ENCODE measurements at places on chromosomes 5 and 9.

DNA sequence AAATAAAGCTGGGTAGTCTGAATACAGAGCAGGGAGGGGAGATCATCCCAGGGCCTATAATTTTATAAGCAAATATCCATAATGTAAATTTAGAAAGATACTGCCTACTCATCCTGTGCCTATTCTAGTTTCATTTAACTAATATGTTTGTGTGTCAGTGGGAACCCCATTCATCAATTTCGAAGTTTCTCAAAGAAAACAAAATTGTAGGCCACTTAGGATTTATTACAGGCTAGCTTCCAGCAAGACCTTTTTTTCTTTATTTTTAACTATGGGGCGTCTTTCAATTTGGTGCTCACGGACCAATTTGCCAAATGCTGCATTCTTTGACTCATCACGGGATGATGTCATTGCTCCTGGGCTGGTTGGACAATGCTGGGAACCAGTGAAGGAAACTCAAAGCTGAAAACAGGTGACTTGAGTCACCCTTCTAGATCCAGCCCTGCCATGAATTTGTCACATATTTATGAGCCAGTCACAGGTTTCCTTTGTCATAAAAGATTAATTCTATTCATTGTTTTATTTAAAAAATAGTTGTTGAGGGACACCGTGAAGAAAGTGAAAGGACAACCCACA lies 13.4 kb downstream of the PCSK5 start:
- no peak for DNase-seq

- no peak for DNase-seq
Measured at GRCh38 chr5:137580030-137580429, 80.9 kb upstream of the SPOCK1 start.

- no peak for DNase-seq
Measured at GRCh38 chr5:82564963-82565362, 286.8 kb upstream of the RPS23 start.

DNA sequence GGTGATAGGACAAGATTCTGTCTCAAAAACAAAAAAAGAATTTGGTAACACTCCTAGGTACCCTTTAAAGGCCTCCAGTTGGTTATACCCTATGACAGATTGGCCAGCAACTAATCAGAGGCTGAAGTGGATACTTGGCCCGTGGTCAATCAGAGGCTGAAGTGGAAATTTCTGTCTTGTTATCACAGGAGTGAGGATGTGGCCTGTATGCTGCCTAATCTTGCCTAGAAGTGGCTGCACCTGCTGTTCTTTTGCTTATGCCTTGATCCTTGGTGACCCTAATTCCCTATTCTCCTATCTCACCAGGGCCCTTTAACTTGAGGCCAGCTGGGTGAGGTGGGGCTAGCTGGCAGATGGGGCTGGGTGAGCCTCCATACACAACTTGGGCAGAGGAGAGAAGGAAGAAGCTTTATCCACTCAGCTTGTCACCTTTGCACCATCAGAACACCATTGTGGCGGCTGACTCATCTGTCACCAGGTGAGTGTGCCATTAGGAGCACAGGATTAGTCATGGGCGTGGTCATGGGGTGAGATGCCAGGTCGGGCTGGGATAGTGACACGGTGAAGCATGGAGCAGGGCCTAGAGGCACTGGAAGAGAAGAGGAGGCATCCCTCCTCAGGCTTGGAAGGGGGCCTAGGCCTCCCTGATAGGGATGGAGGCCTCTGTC lies 41.5 kb downstream of the SAR1B start:
- DNase-seq, result peak; percentile 28

DNA sequence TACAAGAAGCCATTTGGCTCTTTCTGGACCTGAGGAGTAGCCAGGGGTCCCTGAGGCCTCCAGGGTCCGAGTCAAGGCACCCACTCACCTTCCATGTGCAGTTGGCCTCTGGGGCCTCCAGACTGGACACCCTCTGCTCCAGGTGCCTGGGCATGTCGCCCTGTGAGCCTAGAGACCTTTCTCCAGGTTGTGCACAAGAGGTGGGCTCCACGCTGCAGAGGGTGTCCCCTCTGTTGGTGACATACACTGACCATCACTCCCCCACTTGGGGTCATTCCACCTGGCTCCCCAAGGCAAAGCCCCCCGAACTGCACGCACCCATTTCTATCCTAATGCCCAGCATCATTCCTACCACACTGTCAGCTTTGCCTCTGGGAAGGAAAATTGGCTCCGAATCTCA lies 48.8 kb downstream of the RASGEF1C start:
- no peak for DNase-seq

DNA sequence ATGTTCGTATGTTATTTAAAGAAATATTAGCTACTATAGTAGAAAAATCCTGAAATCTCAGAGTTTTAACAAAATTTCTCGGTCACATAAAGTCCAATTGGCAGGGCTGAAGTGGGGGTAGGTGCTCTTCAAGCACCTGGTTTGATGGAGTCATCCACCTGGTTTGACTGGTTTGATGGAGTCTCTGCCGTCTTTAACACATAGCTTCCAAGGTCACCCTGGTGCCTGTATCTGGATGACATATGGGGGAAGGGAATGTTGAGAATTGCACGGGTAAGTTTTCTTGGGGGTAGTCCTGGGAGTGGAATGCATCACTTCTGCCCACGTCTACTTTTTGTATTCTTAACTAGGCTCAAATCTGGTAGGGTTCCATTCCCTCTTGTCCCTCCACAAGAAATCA lies 351.2 kb downstream of the SH3GL2 start:
- DNase-seq, result no peak

GRCh38 chr9:126439402-126439765 lies 112.8 kb downstream of the MVB12B start:
- no peak for DNase-seq

GRCh38 chr9:88344013-88344412 lies 44.2 kb upstream of the SPIN1 start:
- no peak for DNase-seq

DNA sequence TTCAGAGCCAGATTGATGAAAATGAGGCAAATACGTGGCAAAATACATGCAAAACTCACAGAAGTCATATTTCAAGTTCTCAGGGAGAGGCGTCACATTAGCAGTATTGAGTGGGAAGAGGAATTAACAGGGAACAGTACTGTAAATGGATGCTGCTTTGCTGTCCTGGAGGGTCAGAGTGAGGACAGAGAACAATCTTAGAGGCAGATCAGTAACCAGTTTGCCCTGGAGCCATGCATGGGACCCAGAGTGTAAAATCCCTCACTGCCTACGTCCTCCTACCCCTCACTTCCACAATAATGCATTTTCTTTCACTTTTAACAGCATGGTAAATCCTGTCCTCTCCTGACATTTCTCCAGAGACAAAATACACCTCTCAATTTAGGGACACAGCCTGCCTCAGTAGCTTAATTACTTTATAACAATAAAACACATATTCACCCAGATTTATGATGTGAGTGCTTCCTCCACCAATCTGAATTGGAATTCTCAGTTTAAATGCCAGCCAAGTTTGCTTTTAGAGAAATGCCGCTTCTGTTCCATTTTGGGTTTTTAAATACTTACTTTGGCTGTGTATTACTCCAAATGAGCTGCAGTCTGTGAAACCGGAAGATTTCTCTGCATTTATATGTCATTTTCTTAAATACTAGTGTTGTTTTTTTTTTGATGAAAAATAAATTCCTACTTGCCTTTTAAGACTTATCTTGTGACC lies 70.0 kb downstream of the LMNB1 start:
- no peak for DNase-seq

DNA sequence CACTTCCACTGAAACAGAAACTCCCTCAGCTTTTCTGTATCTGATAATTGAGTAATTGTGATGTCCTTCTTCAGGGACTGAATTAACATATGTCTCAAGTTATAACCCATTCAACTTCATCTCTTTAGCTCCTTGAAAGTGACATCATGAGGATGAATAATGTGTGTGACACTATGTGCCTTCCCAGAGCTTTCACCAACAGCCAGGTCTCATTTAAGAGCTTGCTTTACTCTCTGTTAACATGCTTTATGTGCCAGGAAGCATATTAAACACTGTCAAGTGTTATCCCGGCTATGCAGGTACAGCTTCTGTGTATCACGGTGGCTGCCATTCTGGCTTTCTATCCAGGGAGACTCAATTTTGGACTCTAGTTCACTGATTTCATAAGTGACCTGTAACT lies 799.9 kb downstream of the CDH12 start:
- DNase-seq, result no peak
